C1 segment of cervical spinal cord (tissue), 14 donors: ENCODE measurements at places on chromosomes 6 and 20.

- no peak for DNase-seq
Measured at GRCh38 chr6:46175446-46175845, 4.7 kb upstream of the ENPP5 start.

DNA sequence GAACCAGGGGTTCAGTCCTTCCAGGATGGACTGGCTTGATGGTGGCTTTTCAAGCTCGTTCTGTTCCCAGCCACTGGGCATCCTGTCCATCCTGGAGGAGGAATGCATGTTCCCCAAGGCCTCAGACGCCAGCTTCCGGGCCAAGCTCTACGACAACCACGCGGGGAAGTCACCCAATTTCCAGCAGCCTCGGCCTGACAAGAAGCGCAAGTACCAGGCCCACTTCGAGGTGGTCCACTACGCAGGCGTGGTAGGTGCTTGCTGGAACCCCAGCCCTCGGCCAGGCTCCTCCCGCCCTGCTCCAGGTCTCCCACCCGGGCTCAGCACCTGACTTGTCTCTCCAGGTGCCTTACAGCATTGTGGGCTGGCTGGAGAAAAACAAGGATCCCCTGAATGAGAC is 34.0 kb downstream of the MYH7B start:
- DNase-seq, result no peak

DNA sequence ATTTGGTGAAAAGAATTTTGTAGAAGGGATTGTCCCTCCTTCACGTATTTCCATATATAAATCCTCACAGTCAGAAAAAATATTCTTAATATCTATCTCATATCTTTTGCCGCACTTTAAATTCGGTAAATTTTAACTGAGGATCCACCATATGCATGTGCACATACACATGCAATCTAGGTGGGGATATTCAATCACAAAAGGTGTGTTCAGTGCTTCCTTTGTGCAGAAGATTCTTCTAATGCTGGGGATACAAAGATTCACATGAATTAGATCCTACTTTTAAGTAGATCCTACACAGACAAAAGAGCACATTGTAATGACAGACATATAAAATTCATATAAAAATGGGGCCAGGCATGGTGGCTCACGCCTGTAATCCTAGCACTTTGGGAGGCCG is 13.6 kb upstream of the HLA-DRB1 start:
- DNase-seq, result no peak

- no peak for DNase-seq
Measured at GRCh38 chr6:129317931-129318820, 391.8 kb downstream of the ARHGAP18 start.

DNA sequence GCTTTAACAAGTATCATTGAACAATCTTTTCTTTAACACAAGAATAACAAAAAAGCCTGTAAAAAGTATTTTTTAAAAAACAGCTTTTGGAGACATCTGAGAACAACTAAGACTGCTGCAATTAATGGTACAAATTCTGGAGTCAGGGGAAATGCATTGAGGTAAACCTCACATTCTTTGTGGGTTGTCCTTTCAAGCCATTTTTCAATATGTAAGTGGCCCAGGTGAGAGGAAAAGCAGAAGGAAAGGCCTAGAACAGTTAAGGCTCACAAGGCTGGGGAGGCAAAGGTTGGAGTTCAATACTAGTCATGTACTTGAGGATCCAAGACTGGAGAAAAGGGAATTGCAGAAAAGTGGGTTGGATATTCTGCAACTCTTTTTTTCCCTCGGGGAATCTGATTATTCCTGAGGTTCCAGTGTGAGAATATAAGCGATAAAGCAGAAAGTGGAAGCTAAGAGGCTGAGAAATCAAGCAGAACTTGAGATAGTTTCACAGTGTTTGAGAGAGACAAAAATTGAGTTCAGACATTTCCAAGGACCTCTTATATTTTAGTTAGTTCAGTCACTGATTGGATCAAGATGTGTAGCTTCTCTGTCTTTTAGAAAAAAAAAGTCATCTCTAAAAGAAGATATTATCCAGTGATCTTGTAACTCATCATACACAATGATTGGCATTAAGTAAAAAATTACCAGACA is 25.0 kb upstream of the TXLNB start:
- DNase-seq, result no peak

GRCh38 chr6:106448000-106448426 is 87.5 kb downstream of the CRYBG1 start:
- DNase-seq, result no peak

DNA sequence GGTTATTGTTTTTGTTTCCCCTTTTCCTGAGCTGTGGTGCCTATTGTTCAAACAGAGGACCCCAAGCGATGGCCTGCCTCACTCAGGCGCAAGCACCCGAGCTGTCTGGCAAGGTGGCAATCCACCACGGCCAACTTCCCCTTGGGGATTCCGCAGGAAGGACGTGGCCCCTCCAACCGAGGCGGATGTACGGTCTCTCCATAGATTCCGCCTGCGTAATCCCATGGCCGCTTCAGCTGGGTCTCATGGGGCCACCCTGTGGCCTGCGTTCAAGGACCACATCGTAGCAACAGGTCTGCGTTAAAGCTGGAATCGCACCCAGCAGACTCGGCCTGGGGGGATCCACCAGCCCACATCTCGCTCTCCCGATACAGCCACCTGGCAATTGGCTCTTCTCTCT is 79.9 kb downstream of the CEBPB start:
- DNase-seq, result no peak

GRCh38 chr20:3876676-3877075 is 12.5 kb upstream of the PANK2 start:
- DNase-seq, result no peak

DNA sequence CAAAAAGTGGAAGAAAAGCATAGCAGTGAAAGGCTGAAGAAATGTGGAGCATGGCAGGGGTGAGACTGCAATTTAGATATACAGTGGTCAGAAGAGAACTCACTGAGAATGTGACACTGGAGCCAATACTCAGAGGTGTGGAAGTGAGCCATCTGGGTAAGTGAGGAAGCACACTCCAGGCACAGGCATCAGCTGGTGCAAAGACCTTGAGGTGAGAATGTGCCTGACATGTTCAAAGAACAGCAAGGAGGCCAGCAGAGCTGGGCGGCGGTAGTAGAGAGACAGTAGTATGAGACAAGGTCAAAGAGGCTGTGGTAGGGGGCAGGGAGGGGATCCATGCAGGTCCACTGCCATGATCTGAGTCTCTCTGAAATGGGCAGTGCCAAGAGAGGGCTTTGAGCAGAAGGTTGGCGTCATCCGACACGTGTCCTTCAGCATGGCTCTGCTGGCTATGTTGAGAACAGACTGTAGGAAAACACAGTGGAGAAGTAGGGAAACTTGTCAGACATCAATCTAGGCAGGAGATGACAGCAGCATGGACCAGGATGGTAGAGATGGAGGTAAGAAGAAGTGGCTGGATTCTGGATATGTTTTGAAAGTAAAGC is 84.4 kb downstream of the PLCG1 start:
- DNase-seq, result peak; percentile 42

GRCh38 chr20:57577679-57578475 is 17.0 kb downstream of the PCK1 start:
- DNase-seq, result no peak

DNA sequence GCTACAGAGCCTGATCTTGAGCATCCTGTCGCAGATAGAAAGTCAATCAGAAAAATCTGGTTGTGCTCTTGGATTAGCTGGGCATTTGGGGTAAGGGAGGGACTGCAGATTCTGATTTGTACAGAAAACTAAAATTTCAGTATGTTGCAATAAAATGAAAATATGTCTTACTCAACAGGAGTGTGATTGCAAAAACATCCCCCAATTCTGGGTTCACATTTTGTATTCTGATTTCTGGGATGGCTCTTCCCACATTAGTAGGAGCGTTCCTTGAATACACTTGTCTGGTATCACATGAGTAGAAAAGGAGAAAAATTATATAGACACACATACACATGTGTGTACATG is 40.5 kb downstream of the PANK2 start:
- DNase-seq, result no peak
